T-helper 9 cell (primary cell): ENCODE measurements at places on chromosomes 16 and 17.
A peak's percentile ranks its signal among the peaks of the same experiment; 100 is the strongest.

DNA sequence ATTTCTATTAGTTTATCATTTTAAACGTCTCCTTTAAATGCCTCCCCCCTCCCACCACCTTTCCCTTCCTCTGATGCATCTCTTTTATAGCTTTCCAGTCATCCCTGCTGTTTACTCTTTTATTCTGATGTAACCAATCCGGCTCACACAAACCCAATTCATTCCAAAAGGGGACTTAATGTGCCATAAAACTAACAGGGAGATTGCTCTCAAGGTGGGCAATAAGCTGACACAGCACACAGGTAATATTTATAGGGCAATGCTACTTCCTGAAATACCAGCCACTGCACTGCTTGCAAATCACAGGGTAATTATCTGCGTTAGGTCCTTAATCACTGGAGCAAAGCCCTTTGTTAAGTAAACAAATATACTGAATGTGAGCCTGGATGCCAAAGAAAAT lies 23.3 kb upstream of the CA10 start:
- no peak for DNase-seq

DNA sequence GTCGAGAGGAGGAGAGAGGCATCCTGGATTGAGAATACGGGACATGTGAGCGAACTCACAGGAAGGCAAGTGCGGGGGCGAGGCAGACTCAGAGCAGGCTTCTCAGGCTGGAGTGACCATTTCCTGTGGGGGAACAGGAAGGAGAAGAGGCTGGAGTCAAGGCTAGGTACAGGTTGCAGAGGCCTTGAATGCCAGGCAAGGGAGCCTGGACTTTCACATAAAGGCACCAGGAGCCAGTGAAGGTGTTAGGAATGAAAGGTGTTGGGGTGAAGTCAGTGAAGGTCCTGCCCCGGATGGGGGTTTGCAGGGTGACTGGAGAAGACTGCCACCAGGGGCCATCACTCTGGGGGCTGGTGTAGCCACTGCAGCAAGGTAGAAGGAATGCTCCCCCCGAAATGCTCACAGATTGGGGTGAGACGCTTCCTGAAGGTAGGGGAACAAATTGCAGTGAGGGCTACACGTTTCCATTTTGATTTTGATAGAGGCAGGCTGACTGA lies 5.3 kb upstream of the GPRC5C start:
- DNase-seq, result no peak

DNA sequence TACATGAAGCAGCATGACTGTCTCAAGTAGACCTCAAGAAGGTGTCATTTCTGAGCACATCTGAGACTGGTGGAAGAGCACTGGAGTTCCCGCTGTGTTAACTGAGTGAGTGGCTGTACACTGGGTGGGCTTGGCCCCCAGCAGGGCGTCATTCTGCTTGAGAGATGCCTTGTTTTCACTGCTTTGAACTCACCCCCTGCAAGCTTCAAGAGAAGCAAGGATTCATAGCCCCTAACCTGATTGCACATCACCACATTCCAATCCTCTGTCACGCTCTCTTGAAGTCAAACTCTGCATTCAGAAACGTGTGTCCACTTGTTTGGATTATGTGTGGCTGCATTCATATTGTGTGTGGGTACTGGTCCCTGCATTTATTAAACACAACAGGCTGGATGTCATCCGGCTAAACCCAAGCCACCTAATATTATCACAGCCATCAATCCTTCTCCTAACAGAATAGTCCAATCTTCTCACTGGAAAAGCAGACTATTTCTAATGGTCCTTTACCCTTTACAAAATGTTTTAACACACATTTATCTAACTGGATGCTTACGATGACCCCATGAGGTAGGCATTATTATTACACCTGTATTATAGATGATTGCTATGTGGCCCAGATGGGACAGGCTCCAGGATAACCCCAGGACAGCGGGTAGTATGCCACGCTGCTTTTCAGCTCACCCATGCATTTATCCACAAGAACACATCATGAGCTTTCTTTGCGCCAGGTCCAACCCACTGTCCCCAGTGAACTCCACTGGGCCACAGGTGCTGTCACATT lies 76.3 kb downstream of the USP31 start:
- DNase-seq, result no peak

GRCh38 chr16:27868180-27868579 lies 195.3 kb downstream of the GSG1L start:
- DNase-seq, result no peak

DNA sequence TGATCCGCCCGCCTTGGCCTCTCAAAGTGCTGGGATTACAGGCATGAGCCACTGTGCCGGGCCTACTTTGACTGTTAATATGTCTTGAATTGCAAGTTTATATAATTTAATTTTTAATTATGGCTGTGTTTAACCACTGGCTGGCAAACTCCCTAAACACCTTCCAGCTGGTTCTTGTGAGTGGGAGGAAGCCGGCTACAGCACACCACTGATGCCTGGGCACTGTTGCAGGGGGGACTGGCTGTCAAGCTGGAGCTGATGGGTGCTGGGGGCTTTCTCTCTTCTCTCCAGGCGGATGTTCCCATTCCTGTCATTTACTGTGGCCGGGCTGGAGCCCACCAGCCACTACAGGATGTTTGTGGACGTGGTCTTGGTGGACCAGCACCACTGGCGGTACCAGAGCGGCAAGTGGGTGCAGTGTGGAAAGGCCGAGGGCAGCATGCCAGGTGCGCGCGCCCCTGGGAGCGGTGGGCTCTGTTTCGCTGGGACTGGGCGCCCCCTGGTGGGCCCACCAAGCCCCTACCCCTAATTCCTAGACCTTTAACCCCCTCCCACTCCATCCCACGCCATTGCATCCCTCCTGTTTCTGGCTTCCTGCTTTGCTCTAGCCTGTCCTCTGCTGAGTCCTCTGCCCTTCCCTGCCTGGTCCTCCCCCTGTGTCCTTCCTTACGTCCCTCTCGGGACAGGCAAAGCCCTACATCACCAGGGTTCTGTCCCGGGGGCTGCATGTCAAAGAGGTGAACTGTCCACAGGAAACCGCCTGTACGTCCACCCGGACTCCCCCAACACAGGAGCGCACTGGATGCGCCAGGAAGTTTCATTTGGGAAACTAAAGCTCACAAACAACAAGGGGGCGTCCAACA lies 9.5 kb downstream of the TBX21 start:
- DNase-seq, result peak; percentile 39

- no peak for DNase-seq
Measured at GRCh38 chr16:27461483-27462171, 59.7 kb downstream of the IL21R start.

GRCh38 chr16:89502081-89502843 lies 5.9 kb upstream of the SPG7 start:
- no peak for DNase-seq

DNA sequence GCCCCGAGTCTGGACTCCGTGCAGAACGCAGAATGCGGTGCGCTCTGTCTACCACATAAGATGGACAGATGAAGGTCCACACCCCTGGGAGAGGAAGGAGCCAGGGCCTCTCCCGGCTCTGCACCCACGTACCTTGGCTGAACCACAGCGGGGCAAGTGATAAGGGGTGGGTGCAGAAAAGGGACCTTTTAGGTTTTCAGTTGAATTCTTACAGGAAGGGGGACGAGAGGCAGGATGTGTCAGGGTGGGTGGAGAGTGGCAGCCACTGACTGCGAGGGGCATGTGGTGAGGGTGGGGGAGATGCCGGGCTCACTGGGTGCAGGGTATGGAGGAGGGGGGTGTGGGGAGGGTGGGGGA lies 372 bp downstream of the CD300A start:
- DNase-seq, result no peak
